ENCODE measurements at places on chromosomes 2 and 18. TPM values are rescaled to one million over a fixed set of nuclear protein-coding genes. Genes with fewer than 3 reads are reported as not detected.

DNA sequence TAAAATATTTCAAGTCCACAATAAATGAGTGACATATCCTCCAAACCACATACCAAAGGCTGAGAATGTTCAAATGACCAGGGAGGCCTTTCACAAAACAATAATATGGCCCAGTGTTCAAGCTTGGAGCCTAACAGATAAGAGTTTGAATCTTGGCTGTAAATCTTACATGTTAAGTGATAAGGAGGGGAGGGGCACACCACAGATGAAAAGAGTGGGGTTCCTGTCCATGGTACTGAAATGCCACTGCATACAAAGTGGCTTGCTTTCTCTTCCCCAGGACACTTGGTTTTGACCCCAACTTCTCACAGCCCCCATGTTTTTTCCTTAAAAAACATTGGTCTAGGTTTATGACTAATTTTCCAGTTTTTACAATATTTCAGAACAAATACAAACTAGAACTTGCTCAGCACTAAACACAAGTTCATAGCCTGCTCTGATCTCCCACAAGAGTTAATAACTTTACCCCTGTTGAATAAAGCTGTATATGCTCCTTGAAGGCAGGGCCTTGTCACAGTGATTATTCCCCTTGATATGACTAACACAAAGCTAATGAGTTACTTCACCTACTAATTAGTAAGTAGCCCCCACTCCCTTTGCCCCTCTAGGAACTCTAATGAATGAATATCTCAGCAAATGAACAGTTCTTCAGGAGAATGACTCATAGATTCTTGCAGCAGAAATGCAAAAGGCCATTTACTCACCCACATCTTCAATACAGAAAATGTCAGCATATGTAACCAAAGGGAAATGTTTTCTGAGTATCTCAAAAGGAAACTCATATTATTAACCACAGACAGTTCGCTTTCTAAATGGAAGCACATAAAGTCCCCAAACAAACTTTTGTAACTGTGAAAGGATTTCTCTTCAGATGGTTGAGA, 142.2 kb downstream of the SATB2 start:
- no peak for DNase-seq

Gene ESPNL
- 1.7 TPM for polyA plus RNA-seq

- no peak for DNase-seq
These were observed 342.7 kb upstream of the REG3G start for GRCh38 chr2:78682781-78683180.

DNA sequence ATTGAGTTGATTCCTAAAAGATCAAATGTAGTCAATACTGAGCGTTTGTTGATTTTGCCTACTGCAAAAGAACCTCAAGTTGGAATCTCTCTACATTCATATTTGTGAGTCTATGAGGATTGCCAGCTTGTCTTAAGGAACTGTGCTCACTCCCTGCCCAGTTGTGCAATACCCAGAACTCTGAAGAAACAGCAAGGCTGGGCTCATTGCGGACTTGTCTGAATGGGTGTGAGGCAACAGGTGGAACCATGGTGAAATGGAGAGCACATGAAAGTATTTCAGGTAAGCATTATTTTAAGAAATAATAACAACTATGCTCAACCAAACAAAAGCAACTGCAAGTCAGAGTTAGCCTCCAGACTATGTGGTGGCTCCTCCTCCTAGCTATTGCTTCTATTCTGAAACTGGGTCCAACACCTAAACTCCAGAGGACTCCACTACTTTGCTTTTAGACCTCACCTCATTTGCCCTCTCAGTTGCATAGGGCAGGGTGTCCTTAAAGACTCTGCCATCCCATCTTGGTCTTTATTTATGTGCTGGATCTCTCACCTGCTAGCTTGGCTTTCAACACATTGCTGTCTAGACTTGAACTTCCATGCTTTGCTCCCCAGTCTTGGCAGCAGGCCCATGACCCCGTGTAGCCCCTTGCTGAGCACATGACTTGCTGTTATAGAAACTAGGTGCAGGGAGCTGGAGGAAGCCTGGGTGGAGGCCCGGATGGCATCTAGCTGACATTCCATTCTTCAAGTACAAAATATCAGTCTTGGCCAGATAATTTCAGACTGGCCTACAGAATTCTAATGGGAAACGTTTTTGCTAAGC, 94.8 kb upstream of the ARL5A start:
- DNase-seq: no peak

GRCh38 chr2:46311651-46312223, 14.5 kb downstream of the EPAS1 start:
- no peak for DNase-seq

Gene PARD3B
- polyA plus RNA-seq: not detected

Gene PROKR1
- 0.01 TPM for polyA plus RNA-seq

Gene CREG2
- 0.07 TPM for polyA plus RNA-seq

DNA sequence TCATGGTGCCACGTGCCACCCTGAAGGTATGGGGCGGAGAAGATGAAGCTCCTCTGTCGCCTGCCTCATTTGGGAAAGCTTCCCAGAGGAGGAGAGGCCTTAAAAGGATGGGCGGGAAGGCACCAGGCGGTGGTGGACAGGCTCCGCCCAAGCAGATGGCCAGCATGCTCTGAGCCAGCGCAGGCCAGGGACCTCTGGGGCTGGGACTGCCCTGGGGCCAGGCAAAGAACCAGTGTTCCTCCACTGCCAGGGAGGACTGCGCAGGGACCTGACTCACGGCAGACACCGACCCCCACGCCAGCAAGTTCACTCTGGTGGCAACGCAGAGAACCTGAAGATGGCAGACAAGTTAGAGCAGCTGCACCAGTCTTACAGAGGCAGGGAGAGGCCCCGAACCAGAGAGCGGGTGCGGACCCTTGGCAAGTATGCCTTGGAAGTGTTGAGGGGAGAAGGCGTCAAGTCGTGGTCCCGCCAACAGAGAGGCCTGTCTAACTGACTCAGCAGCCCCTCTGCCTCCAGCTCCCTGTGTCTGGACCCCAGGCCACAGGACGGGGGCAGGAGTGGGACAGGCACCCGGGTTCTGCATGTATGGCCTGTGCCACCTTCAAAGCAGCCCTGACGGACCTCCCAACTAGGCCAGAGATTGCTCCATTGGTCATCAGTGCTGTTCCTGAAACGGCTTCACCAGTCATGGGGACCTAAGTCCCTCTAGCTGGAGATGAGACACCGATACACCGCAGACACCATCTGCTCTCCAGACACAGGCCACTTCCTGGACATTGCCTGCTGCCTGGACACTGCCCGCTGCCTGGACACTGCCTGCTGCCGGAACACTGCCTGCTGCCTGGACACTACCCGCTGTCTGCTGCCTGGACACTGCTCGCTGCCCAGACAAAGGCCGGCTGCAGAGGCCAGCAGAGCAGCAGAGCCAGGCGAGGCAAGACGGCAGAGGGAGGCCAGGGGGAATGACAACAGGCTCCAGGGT, 124.7 kb downstream of the HDAC4 start:
- DNase-seq: no peak

Gene RND3
- not detected for polyA plus RNA-seq

DNA sequence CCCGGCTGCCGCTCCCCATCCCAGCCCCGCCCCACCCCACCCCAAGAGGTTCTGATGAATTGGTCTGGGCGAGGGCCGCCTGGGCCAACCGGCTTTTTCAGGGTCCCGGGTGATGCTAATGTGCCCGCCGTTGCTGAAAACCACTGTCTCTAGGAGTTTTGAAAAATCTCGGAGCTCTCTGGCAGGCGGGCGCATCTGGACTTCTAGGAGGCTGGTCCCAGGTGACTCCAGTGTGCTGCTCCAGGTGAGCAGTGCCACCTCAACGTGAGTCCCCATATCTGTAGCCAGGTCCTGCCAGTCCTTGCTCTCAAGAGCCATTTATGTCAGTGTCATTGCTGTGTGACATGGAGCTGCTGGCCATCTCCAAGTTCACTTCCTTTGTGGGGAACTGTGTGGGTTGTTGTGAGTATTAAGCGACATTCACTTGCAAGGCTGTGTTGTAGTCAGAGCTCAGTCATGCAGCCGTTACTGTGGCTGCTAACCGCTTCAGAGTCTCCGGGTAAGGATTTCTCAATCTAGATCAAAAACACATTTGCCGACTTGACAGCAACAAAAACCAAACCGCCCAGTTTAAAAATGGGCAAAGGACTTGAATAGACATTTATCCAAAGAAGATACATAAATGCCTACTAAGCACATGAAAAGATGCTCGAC, at the start of gene RFX8:
TSS of gene RFX8 (minus strand) at position 382 of the 654 bp plus-strand sequence. CDS start 8,264 bp downstream, outside the sequence.
- DNase-seq: peak; percentile 32

Gene GPR45
- polyA plus RNA-seq: not detected

Gene CCDC74B
- polyA plus RNA-seq: 0.48 TPM

- DNase-seq: no peak
These were observed 20.3 kb downstream of the RAB3GAP1 start for GRCh38 chr2:135072125-135072997.

DNA sequence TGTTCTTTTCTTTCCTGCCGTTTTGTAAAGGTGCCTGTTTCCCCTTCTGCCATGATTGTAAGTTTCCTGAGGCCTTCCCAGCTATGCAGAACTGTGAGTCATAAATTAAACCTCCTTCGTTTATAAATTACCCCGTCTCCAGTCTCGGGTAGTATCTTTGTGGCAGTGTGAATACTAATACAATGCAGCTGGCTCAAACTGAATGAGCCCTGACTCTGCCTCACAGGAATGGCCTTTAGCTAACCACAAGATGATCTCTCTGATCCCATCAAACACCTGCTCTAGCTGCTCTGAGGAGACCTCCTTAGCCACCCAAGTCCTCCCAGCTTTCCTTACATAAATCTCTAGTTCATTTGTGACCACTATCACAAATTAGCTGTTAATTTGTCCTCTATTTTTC, 41.5 kb upstream of the CAB39 start:
- DNase-seq: no peak

- DNase-seq: no peak
These were observed 49.8 kb upstream of the ANKRD62 start for GRCh38 chr18:12043811-12044210.

DNA sequence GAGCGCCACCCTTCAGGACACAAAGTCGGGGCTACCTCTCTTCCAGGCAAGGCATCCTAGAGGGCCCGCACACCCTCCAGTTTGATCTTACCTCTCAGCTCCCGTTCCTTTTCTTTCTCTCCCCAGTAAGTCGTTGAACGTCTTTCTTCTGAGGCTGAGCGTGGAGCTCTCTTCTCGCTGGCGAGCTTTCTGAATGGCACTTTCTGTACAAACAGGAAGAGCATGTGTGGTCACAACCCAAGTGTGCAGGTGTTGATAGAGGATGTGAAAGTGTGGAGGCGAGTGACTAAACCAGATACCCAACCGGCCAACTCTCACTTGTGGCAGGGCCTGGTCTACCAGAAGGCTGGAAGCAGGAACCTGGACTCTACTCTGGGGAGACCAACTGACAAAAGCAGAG, at the start of gene AFF3:
TSS of gene AFF3 (minus strand) at position 198 of the 400 bp plus-strand sequence. CDS start 38,136 bp downstream, outside the sequence.
- peak; percentile 93 for DNase-seq

DNA sequence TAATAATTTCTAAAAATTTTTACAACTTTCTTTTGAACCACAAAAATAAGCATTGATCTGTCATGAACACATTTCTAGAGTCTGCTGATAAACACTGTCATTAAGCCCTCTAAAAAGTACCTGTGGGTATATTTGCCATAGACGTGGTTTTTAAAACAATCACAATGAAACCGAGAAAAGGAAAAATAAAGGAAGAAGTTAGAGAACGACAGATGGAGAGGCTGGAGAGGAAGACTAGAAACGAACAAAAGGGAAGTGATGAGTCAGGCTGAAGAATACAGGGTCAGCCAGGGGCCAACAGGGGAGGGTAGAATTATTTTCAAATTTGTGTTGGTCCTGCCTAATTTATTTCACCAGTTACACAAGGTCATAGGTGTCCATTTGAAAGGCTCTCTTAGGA, 62.0 kb downstream of the MYL12B start:
- DNase-seq: peak; percentile 8

GRCh38 chr2:123771928-123772632, 253.0 kb upstream of the CNTNAP5 start:
- no peak for DNase-seq

Gene ACTR3
- polyA plus RNA-seq: 64.3 TPM

DNA sequence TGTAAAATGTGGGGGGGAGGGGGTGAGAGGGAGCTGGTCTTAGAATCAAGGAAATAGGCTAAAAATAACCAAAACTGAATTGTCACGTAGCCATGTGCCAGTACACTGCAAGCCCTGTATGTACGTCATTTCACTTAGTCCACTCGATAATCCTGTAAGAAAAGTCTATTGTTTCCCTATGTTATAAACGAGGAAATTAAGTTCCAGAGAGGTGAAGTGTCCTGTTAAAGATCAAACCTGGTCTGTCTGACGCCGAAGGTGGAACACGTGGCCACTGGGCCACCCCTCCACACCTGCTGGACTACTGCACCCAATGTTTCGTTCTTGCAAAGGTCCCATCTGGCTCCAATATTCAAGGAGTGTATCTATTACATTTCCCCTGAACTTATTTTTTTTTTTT, 29.6 kb downstream of the TFCP2L1 start:
- no peak for DNase-seq
